ENCODE measurements at places on chromosomes 2 and 18. TPM values are rescaled to one million over a fixed set of nuclear protein-coding genes. Genes with fewer than 3 reads are reported as not detected.
A peak's percentile ranks its signal among the peaks of the same experiment; 100 is the strongest.

Gene TEKT4
- not detected for total RNA-seq

Gene UGT1A6
- not detected for total RNA-seq

DNA sequence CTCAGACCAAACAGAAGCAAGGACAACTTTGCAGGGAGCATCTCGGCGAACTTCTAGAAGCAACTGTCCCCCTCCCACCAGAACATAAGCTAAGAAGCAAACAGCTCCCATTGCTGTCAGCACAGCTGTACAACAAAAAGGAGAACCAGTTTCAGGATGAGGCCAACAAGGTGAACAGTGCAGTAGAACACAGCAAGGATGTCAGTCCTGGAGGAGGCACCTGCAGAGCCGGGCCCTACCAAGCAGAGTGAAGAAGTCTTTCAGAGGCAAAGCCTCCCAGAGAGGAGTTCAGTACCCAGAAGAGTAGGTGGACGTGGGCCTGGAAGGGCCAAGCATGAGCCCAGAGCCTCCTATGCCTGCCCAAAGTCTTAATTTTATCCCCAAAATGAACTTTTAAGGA, 1.0 kb downstream of the PASK start:
- peaks cover 2% of the 10 kb centered on the region for H3K36me3 ChIP-seq
- peak overlapping the region; percentile 67 for H3K27ac ChIP-seq
- no peak for DNase-seq
- H3K4me3 ChIP-seq = peak overlapping the region; percentile 89

DNA sequence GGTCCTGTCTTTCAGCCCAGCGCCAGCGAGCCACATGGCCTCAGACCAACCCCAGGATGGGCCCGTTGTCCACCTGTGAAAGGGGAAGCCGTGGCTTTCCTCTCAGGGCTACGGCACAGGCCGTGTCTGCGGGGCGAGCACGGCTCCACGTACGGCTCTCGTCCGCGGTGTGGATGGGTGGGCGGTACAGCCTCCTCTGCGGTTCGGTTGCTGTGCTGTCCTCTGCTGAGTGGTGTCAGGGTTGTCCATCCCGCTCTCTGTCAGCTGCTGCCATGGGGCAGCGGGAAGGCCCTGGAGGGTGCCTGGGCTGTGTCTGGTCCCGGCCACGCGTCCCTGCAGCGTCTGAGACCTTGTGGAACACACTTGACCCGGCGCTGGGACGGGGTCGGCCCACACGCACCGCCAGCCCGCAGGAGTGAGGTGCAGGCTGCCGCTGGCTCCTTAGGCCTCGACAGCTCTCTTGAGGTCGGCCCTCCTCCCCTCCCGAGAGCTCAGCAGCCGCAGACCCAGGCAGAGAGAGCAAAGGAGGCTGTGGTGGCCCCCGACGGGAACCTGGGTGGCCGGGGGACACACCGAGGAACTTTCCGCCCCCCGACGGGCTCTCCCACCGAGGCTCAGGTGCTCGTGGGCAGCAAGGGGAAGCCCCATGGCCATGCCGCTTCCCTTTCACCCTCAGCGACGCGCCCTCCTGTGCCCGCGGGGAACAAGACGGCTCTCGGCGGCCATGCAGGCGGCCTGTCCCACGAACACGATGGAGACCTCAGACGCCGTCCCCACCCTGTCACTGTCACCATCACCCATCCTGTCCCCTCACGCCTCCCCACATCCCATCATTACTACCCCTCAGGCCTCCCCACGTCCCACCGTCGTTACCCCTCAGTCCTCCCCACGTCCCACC, 128.7 kb downstream of the NFATC1 start:
- DNase-seq = peak; percentile 43
- H3K4me1 ChIP-seq = peaks cover 68% of the 10 kb centered on the region
- H3K4me3 ChIP-seq = peak overlapping the region; percentile 66
- peaks cover 22% of the 10 kb centered on the region for H3K36me3 ChIP-seq

DNA sequence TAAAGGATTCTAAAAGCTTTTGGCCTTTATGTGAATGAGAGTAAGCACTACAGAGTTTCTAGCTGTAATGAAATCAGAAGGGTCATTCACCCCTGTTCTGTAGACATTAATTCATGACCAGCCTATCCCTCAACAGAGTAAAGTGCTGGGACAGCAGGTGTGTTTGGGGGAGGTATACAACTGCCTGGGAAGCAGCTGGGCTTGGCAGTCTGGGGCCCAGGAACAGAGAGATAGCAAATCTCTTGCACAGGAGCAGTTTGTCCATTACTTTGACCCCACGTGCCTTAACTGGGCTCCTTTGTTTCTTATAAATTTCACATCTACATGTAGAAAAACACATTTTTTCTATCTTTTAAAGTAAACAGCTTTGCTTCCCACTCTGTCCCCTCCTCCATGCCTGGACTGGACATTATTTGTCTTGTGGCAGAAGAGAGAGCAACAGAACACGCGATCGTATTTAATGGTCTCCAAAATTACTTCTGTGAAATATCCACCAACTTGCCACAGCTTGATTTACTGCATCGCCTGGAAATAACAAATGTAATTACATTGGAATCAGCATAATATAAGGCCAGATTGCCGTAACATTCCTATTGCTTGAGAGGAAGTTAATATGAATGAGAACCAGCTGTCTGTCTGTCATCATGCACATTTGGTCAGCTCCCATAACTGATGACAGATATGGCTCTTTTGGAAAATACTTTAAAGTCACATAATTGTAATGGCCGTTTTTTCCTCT, 263.8 kb downstream of the RBM43 start:
- H3K27me3 ChIP-seq = peaks cover 2% of the 10 kb centered on the region
- no peaks in the 10 kb centered on the region for H3K4me1 ChIP-seq
- no peak overlapping the region for H3K27ac ChIP-seq

- H3K36me3 ChIP-seq = peaks cover 22% of the 10 kb centered on the region
- peak overlapping the region; percentile 71 for H3K27ac ChIP-seq
- DNase-seq = no peak
- H3K4me1 ChIP-seq = peaks cover 55% of the 10 kb centered on the region
Observed at GRCh38 chr2:30230497-30231211, 680 bp upstream of the LBH start.

Gene ZNF385B
- total RNA-seq = not detected

GRCh38 chr18:59343926-59344325, 15.1 kb downstream of the LMAN1 start:
- no peak overlapping the region for H3K27ac ChIP-seq
- H3K4me3 ChIP-seq = no peak overlapping the region
- no peaks in the 10 kb centered on the region for H3K27me3 ChIP-seq
- DNase-seq = no peak
- peaks cover 31% of the 10 kb centered on the region for H3K4me1 ChIP-seq
- H3K36me3 ChIP-seq = peaks cover 84% of the 10 kb centered on the region

GRCh38 chr18:57527556-57528229, 58.8 kb downstream of the FECH start:
- no peaks in the 10 kb centered on the region for H3K36me3 ChIP-seq
- H3K27me3 ChIP-seq = peaks cover 1% of the 10 kb centered on the region
- H3K4me3 ChIP-seq = no peak overlapping the region
- DNase-seq = no peak

DNA sequence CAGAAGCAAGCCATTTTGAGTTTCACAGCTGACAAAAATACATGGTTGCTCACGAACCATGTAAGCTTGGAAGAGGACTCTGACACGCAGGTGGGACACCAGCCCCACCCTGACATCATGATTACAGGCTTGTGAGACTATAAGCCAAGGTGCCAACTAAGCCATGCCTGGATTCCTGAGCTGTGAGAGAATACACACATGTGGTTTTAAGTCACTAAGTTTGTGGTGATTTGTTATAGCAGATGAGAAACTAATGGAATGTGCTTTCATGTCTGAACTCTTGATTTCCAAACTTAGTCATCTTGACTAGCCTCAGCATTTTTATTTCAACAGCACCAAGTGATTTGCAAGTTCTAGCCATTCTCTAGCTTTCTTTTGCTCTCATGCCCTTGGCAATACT, 676.1 kb upstream of the CELF4 start:
- no peak overlapping the region for H3K4me3 ChIP-seq
- no peak for DNase-seq
- no peak overlapping the region for H3K27ac ChIP-seq
- H3K4me1 ChIP-seq = no peaks in the 10 kb centered on the region
- no peaks in the 10 kb centered on the region for H3K27me3 ChIP-seq
- H3K36me3 ChIP-seq = no peaks in the 10 kb centered on the region

Gene PJVK
- total RNA-seq = 1.5 TPM

DNA sequence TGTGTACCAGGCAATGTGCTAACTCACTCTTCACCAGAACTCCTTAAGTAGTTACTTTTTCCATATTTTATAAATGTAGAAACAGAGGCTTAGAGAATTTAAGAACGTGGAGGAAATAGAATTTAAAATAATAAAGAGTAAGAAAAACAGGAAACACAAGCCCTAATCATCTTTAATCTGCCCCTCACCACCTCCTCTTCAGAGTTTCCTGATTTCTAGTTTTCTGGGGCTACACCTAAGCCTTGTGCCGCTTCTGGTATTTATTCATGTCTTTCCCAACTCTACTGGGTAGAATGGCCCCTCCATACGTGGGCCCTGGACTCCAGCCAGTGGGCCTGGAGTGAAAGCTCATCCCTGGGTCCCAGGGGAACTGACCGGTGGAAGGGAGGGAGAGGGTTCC, 85.4 kb downstream of the RTN4 start:
- peaks cover 11% of the 10 kb centered on the region for H3K36me3 ChIP-seq
- peaks cover 20% of the 10 kb centered on the region for H3K4me1 ChIP-seq
- H3K27ac ChIP-seq = peak overlapping the region; percentile 26
- no peaks in the 10 kb centered on the region for H3K27me3 ChIP-seq
- DNase-seq = no peak

DNA sequence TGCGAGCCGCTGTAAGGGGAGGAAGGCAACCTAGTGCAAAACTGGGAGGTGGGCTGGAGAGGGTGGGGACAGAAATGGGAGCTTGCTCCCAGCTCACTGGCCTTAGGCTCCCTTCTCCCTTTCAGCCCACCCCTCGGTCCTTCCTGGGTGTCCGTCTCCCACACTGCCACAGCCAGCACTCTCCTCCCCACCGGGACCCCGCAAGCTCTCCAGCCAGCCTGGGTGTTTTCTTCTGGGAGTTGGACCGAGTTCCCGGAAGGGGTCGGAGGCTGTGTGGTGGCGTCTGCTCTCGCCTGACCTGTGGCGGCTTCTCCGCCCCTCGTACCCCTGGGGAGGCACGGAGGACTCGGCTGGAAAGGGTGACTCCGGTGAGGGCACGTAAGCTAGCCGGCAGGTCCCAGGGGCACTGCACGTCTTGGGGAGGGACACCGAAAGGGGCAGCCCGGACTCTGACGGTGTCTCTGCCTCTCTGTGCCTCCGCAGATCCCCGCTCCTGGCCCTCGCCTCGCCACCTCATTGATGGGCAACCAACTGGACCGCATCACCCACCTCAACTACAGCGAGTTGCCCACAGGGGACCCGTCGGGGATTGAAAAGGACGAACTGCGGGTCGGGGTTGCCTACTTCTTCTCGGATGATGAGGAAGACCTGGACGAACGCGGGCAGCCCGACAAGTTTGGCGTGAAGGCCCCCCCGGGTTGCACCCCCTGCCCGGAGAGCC, 1.1 kb downstream of the LRATD1 start:
- H3K36me3 ChIP-seq = peaks cover 4% of the 10 kb centered on the region
- H3K4me1 ChIP-seq = peaks cover 4% of the 10 kb centered on the region
- no peak for DNase-seq
- no peak overlapping the region for H3K4me3 ChIP-seq

Gene ALPG
- total RNA-seq = not detected

DNA sequence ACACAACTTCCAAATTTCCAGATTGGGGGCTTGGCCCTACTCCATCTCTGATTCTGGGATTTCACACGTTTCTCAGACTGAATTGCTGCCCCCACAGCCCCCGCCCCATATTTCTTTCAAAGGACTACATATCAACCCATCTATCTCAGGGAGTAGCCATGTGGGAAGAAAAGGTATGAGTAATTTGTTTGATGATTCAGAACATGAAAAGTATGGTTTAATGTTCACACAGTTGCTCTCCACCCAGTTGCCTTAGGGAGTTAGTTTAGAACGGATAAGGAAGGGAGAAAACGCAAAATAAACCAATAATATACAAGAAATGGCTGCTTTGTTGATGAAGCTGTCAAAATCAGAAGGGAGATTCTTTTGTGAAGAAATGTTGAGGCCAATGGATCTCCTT, 145.1 kb downstream of the PIEZO2 start:
- H3K4me3 ChIP-seq = no peak overlapping the region
- no peaks in the 10 kb centered on the region for H3K36me3 ChIP-seq
- no peak overlapping the region for H3K27ac ChIP-seq
- peaks cover 2% of the 10 kb centered on the region for H3K27me3 ChIP-seq

Gene TEX44
- total RNA-seq = not detected

- H3K4me3 ChIP-seq = no peak overlapping the region
- DNase-seq = no peak
- H3K4me1 ChIP-seq = no peaks in the 10 kb centered on the region
- H3K27me3 ChIP-seq = no peaks in the 10 kb centered on the region
- no peak overlapping the region for H3K27ac ChIP-seq
Observed at GRCh38 chr2:19850056-19851050, 51.4 kb downstream of the TTC32 start.

- H3K4me3 ChIP-seq = no peak overlapping the region
- no peak overlapping the region for H3K27ac ChIP-seq
- no peaks in the 10 kb centered on the region for H3K36me3 ChIP-seq
- DNase-seq = no peak
Observed at GRCh38 chr2:239671471-239671870, 270.7 kb upstream of the HDAC4 start.

GRCh38 chr2:70726947-70727725, 40.9 kb downstream of the ADD2 start:
- H3K4me3 ChIP-seq = no peak overlapping the region
- DNase-seq = no peak
- no peak overlapping the region for H3K27ac ChIP-seq
- H3K4me1 ChIP-seq = no peaks in the 10 kb centered on the region

GRCh38 chr18:75057169-75057960, 151.6 kb downstream of the PTGR3 start:
- no peak overlapping the region for H3K4me3 ChIP-seq
- no peak overlapping the region for H3K27ac ChIP-seq
- peaks cover 3% of the 10 kb centered on the region for H3K4me1 ChIP-seq
- DNase-seq = no peak
- peaks cover 3% of the 10 kb centered on the region for H3K36me3 ChIP-seq

- H3K4me1 ChIP-seq = peaks cover 28% of the 10 kb centered on the region
- DNase-seq = no peak
- no peak overlapping the region for H3K27ac ChIP-seq
- H3K4me3 ChIP-seq = no peak overlapping the region
- H3K27me3 ChIP-seq = no peaks in the 10 kb centered on the region
Observed at GRCh38 chr2:46936566-46936965, 21.0 kb upstream of the MCFD2 start.

- H3K27ac ChIP-seq = no peak overlapping the region
- H3K27me3 ChIP-seq = peaks cover 18% of the 10 kb centered on the region
- H3K36me3 ChIP-seq = no peaks in the 10 kb centered on the region
- no peak for DNase-seq
Observed at GRCh38 chr18:5626130-5626880, 82.5 kb upstream of the EPB41L3 start.

GRCh38 chr2:157903151-157903550, 27.0 kb upstream of the ACVR1 start:
- H3K27me3 ChIP-seq = no peaks in the 10 kb centered on the region
- no peak overlapping the region for H3K4me3 ChIP-seq
- H3K36me3 ChIP-seq = peaks cover 9% of the 10 kb centered on the region
- peaks cover 43% of the 10 kb centered on the region for H3K4me1 ChIP-seq
- no peak overlapping the region for H3K27ac ChIP-seq

- H3K27me3 ChIP-seq = peaks cover 20% of the 10 kb centered on the region
- no peak overlapping the region for H3K27ac ChIP-seq
- DNase-seq = no peak
- no peaks in the 10 kb centered on the region for H3K36me3 ChIP-seq
- H3K4me3 ChIP-seq = no peak overlapping the region
Observed at GRCh38 chr2:173869244-173870229, 95.6 kb downstream of the SP3 start.

Data from activated CD4-positive, alpha-beta T cell treated with anti-CD3 and anti-CD28 coated beads, Interleukin-2, amount 10 ng/mL, durations not matched to agents 7 days and 5 days (primary cell).